RWPE1 (cell line): ENCODE measurements at places on chromosomes 12 and 14.
A peak's percentile ranks its signal among the peaks of the same experiment; 100 is the strongest.

GRCh38 chr12:19431407-19432308, 7.6 kb upstream of the AEBP2 start:
- peak; percentile 88 for DNase-seq

DNA sequence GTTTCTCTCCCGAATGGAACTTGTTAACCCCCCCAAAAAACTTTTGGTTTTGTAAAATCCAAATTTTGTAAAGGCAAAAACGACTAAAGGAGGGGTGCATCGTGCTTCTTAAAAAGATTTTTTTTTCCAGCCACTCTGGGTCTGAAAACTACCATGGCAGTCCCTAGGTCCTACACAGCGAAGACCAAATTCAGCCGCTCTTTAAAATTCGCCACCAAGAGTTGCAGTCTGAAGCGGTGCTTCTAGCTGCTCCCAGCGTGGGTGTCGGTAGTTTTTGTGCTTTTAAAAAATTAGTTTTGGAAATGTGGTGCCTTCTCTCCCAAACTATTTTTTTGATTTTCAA, 873 bp upstream of the GSC start:
- no peak for DNase-seq

- no peak for DNase-seq
Observed at GRCh38 chr12:108304633-108305032, 34.5 kb downstream of the CMKLR1 start.

GRCh38 chr12:57248934-57249742, 1.8 kb downstream of the STAC3 start:
- no peak for DNase-seq

- DNase-seq = no peak
Observed at GRCh38 chr12:121787063-121788025, 6.1 kb downstream of the RHOF start.

GRCh38 chr12:66733839-66734238, 55.0 kb upstream of the GRIP1 start:
- no peak for DNase-seq

GRCh38 chr12:131102493-131102931, 148.8 kb downstream of the ADGRD1 start:
- DNase-seq = no peak

DNA sequence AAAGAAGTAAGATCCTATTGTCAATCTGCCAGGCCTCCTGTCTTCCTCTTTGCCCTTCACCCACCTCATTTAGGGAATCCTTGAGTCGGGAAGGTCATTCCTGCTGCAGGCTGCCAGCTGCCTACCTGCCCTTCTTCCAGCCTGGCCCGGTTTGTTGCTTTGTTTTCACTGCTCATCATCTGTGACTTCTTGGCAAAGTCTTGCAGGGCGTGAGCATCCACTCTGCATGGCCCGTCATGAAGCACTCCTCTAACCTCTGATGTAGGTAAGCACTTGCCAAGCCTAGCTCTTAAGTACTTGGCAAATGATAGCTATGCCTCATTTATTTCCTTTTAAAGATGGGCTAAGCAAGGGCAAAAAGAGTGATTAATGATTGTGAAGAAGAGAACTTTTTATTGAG, 192.8 kb downstream of the NRXN3 start:
- no peak for DNase-seq
